Effector memory CD8-positive, alpha-beta T cell (primary cell): ENCODE measurements at places on chromosomes 2 and 18.
A peak's percentile ranks its signal among the peaks of the same experiment; 100 is the strongest.

- DNase-seq, result peak; percentile 5
Measured at GRCh38 chr2:134466141-134466540, 212.3 kb downstream of the MGAT5 start.

DNA sequence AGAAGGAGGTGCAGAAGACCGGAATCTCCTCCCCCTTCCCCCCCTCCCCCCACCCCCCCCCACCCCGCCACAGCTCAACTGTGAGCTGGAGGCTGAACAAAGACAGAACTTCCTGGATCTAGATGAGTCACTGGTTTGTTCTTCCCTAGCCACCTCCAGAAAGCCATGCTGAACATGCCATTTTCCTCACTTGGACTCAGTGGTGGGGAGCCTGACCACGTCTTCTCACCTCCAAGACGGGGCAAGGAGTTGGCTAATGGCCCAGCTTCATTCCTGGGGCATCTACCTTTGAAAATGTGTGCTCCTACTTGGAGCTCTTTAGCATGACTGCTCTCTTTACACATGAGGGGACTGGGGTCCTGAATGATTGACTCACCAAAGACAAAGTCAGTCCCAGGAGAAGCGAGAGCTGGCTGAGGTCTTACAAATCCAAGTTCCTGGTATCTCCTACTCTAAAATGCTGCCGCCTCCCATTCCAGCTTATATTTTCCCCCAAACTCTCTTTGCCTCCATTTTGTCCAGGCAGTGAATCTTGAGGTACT is 22.6 kb upstream of the FZD5 start:
- DNase-seq, result no peak

DNA sequence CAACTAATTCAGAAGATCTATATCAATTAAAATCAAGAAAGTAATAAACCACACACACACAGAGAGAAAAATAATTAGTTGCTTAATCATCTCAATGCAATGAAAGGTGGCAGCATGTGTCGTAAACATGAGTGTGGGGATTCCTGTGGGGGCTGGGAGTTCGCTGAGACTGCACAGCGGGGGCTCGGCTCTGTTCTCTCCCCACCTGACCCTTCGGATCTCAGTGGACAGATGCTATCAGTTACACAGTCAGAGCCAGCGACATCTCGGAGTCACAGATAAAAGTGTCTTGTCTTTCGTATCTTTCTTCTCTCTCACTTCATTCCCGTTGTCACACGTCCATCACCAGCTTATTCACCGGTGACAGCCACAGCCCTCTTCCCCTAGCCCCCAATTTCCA is 37.1 kb downstream of the COLEC12 start:
- no peak for DNase-seq

- no peak for DNase-seq
Measured at GRCh38 chr18:9742524-9743131, 34.5 kb downstream of the RAB31 start.

DNA sequence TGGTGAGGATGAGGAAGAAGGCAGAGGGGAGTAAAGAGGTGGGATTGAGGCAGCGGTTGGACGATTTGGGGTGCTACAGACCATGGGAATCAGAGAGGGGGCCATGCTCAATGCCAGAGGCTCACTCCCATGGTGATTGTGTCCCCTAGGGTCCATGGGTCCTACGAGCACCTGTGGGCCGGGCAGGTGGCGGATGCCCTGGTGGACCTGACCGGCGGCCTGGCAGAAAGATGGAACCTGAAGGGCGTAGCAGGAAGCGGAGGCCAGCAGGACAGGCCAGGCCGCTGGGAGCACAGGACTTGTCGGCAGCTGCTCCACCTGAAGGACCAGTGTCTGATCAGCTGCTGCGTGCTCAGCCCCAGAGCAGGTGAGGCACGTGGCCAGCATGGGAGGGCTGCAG is 5.2 kb downstream of the CAPN10 start:
- no peak for DNase-seq

- peak; percentile 14 for DNase-seq
Measured at GRCh38 chr2:200702646-200703118, 109.0 kb upstream of the BZW1 start.

DNA sequence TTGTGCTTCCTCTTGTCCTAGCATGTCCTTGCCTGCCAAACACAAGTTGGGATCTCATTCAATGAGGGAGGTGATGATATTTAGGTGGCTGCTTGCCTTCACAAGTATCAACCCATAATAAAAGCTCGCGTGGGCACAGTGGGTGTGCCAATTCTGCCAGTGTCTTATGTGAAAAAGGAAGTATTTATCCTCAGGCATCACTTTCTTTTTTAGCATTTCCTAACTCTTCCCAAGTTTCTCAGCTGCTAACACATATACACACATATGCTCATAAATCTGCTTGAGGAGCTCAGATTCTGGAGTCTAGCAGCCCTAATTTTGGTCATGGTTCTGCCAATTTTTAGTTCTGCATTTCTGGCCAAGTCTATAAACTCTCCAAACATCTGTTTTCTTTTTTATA is 319.5 kb upstream of the HNMT start:
- DNase-seq, result no peak

DNA sequence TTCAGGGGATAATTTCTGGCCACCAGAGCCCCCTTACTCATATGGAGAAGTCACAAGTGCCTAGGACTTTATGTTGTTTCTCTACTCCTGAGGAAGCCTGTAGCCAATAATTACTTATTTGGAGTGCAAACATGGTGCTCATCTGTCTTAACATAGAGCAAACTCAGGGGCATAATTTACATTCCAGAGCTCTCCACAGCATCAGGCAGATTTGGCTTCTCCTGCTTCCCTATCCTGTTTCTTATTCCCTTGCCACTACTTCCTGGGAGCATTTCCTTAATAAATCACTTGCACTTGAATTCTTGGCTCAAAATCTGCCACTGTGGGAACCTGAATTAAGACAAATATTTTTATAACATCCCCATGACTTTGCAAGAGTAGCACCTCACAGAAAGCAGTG is 960.9 kb downstream of the SOCS6 start:
- no peak for DNase-seq

DNA sequence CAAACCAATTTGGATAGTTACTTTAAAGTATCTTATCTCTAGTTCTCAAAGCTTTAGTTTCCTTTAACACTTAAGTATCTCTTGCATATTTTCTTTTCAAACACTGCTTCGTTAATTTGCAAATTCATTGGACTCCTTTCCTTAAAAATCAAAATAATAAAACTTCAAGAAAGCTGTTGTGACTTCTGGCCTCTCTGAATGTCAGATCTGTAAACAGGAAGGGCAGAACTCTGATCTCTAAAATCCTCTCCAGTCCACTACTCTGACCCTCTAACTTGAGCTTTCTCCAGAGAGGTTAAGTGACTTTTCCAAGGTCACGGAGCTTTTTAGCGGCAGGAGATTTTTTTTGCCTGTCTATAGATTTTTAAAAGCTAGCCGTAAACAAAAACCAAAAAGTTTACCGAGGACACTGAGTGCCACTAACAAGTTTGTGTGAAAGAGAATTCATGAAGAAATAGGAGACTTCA is 155.5 kb downstream of the TGIF1 start:
- DNase-seq, result no peak

DNA sequence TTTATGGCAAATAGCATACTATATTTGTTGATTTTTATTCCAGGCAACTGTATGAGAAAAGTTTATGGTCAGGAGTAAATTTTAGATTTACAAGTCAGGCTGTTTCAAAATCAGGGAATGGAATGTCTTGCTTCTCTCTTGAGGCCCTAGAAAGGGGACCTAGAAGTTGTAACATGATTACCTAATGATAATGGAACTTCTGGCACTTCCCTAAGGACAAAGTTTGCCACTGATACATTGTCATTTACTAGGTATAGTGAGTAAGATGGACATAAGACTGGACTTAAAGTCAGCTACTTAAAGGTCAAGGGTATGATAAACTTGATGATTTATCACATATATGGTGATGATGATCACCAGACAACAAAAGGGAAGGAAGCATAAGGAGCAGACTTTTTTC is 103.3 kb upstream of the VRK2 start:
- DNase-seq, result no peak

DNA sequence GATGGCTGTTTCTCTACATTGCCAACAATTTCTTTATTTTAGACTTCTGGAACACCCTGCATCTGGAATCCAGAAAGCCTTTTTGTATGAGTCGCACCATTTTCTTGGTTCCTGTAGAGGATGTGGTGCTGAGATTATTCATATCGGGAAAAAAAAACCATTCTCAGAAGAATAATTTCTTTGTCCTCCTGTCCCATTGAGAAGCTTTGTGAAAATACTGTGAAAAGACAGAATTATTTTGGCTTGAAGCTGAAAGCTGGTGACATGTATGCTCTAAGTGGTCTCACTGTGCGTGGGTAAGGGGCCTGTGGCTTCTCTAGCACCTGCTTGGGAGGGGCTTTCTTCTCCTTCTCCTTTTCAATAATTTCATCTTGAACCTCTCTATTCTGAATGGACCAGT is 138.4 kb downstream of the FAM210A start:
- DNase-seq, result no peak

- DNase-seq, result peak; percentile 66
Measured at GRCh38 chr2:241637018-241637794, at the start of the genes ATG4B and THAP4. Gene ATG4B, plus strand, starts transcription at chr2:241637693. Its CDS starts 22 bp downstream, at chr2:241637715. Gene THAP4, minus strand, starts transcription at chr2:241637158. Its CDS starts 141 bp downstream, at chr2:241637017.

GRCh38 chr2:42917425-42917927 is 125.1 kb upstream of the HAAO start:
- no peak for DNase-seq

GRCh38 chr2:230930928-230931555 is 6.0 kb upstream of the GPR55 start:
- DNase-seq, result no peak

GRCh38 chr2:230591850-230592249 is 120.8 kb upstream of the CAB39 start:
- no peak for DNase-seq

- DNase-seq, result no peak
Measured at GRCh38 chr2:100246163-100247145, 75.8 kb downstream of the LONRF2 start.

- DNase-seq, result no peak
Measured at GRCh38 chr2:173290518-173290917, 64.2 kb upstream of the CDCA7 start.

DNA sequence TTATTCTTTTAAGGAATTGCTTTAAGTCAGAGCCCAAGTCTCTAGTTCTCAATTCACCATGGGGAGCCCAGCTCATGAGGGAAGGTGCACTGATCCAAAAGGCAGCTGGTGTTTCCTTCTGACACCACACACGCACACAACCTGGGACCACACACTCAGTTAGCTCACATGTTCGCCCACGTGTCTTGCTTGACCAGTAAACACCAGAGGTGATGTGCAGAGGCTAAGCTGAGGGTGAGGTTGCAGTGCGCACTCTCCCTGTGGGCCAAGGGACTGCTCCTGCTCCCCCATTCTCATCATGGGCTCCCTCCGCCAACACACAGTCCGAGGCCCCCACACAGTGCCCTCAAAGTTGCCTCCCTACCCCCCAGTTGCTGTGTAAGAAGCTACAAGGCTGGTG is 70.8 kb upstream of the BZW1 start:
- DNase-seq, result no peak

DNA sequence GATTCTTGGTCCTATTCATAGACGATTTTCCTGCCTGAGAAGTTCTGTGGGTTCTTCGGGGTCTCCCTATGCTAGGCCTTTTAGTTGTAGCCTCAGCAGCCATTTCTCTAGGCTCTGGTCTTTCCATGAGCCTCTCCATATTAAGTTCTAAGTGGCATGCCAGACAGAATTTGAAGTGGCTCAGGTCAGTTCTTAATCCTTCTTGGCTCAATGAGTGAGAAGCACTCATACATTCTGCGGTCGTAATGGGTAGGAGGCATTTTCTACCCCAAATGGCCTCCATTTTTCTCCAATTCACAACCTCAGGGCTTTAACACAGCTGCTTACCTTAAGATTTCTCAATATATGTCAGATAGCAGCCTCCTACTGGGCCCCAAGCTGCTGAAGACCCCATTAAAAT is 405.3 kb upstream of the GALNT5 start:
- DNase-seq, result no peak
